ENCODE measurements at places on chromosomes 1 and 21.

- DNase-seq, result peak; percentile 39
Observed at GRCh38 chr1:67041841-67042503, 12.0 kb downstream of the SLC35D1 start.

DNA sequence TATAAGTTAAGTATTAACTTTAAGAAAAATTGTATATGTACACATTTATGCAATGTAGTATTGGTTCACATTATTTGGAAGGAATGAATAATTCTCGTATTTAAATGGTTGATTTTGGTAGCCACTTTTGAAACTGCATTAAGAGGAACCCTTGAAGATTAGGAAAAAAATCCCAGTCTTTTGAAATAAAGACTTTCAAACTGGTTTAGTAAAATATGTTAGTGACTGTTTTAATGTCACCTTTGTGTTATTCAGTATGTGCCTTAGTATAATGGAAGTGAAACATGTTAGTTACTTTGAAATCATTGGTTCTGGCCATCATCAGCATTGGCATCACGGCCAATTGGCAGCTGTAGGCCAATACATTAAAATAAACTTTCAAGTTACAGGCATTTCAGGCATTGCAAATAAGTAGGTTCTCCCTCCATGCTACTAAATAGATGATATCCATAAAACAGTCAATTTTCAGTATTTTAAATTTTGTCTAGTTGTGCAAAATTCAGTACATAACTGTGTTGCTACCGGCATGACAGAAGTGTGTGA lies 4.4 kb downstream of the MIER1 start:
- DNase-seq, result no peak

GRCh38 chr21:37805266-37805665 lies 111.0 kb downstream of the KCNJ6 start:
- DNase-seq, result no peak

GRCh38 chr1:243575070-243575469 lies 275.0 kb downstream of the AKT3 start:
- DNase-seq, result peak; percentile 19

DNA sequence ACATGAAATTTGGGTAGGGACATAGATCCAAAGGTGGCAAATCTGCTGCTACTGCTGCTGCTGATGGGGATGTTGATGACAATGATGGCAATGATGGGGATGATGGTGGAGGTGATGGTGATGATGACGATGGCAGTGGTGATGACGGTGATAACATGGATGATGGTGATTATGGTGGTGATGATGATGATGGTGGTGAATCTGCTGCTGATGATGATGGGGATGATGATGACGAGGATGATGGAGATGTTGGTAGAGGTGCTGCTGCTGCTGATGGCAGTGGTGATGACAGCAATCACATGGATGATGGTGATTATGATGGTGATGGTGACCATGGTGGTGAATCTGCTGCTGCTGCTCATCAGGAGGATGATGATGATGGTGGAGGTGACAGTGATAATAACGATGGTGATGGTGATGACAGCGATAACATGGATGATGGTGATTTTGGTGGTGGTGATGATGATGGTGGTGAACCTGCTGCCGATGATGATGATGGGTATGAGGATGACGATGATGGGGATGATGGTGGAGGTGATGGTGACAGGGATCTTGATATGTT lies 341.0 kb upstream of the VAMP3 start:
- no peak for DNase-seq

DNA sequence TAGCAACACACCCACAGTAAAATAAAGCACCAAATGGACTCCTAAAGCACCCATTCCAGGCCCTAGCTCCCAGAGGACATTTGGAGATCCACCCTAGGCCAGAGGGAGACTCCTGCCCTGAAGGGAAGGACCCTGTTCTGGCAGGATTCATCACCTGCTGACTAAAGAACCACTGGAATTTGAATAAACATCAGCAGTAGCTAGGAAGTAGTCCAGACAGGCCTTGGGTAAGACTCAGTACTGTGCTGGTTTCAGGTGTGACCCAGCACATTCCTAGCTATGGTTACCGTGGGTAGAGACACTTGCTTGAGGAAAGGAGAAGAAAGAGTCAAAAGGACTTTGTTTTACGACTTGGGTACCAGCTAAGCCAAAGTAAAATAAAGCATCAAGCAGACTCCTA lies 92.7 kb upstream of the LRRC7 start:
- DNase-seq, result no peak

DNA sequence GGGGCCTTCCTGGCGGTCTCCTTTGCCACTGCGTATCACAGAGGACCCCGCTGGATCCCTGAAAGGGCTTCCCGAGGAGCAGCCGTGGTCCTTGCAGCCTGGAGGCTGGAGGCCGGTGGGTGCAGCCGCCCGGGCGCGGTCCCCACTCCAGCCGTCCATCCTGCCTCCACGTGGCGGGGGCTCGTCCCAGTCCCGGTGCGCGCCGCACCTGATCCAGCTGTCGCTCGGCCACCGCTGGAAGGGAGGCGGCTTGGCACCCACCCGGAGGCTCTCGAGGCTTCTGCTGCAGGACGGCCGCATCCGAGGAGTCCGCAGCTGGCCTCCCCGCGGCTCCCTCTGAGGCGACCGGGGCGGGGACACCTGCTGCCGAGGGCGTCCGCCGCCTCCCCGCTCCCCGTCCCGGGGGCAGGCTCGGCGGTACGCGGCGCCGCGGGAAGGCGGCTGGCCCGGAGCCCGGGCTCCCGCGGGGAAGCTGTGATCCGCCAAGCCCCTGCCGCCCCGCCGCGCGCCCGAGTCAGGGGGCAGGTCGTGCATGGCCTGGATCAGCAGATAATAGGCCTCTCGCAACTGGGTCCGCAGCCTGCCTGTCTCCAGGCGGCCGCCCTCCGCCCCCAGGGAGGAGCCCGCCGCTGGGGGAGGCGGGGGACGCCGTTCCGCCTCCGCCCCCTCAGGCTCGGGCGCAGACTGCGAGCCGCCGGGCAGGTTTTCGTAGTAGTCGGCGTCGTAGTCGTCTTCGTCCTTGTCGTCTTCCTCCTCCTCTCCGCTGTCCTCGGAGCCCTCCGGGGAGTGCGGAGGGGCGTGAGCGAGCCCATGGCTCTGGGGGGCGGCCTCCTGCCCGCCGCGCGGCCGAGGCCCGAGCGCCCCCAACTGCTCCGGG lies at the start of gene SYDE2:
SYDE2 (minus strand) TSS at position 554 of the 877 bp plus-strand sequence; CDS start at position 534, 20 bp downstream.
- DNase-seq, result peak; percentile 64

Data from fibroblast of upper back skin (primary cell).